Stimulated activated CD4-positive, alpha-beta T cell treated with anti-CD3 and anti-CD28 coated beads, Interleukin-2, amount 100 ng/mL, for 48 hours (primary cell): ENCODE measurements at places on chromosomes 4 and X.

- DNase-seq, result no peak
These were observed 200.0 kb downstream of the PPP1R2C start for GRCh38 chrX:42577936-42578470.

DNA sequence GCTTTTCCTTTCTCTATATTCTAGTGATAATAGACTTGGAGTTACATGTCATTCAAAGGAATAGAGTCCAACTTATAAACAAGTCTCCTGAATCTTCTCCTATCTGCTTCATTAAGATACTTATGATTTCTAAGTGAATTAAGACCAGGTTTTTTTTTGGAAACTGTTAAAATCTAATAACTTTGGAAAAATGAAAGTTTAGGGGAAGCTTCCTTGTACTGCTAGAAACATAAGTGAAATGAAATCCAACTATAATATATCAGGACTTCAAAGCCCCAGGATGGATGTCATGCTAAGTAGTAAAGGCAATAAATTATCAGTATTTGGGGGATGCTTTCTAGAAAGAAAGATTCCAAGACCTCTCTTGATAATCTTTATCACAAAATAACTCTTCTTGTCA is 24.8 kb downstream of the GRIA2 start:
- DNase-seq, result no peak

DNA sequence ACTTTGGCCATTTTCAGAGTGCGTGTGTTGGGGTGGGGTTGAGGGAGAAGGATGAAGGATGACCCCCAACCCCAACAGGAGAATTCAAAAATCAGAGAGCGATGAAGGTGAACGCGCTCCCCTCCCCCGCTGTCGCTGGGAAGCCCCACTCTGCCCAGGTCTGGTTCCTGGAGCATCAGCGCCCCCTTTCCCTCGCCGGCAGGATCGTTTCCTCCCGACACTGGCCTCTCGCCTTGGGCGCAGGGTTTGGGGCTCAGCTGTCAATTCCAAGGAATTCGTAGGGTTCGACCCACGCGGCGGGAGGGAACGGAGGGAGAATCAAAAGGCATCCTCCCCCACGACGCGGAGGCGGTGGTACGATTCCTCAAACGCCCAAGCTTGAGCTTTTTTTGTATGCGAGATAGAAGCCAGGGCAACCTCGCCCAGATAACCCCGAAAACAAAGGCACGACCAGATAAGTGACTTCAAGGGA is 1.0 kb upstream of the PDGFRA start:
- peak; percentile 57 for DNase-seq

DNA sequence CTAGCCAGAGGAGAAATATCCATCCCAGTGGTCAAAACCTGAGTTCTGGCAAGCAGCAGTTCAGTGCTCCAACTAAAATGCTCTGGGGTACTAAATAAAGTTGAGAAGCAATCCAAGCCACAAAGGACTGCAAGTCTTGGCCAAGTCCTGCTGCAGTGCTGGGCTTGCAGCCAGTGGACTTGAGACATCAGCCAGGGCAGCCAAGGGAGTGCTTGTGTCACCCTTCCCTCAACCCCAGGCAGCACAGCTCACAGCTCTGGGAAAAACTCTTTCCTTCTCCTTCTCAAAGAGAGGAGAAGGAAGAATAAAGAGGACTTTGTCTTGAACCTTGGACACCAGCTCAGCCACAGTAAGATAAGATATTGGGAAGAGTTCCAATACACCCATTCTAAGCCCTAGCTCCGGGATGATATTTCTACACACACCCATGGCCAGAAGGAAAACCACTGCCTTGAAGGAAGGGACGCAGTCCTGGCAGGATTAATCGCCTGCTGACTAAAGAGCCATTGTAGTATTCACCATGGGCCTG is 99.8 kb downstream of the PTCHD1 start:
- no peak for DNase-seq

DNA sequence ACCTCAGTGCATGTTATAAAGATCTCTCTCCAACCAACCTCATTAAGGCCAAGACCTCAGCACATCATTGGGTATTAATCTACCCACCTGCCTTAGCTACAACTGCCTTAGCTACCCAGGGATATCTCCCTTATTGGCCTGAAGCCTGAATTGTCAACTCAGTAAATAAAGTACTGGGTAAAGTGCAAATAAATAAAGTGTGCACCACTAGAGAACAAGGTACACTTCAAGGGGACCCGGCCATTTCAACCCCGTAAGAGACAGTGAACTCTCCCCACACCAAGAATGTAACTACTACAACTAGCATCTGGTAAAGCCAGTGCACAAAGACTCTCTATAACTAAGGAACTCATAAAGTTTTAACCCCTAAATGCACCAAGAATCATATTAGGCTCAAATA is 61.7 kb upstream of the POU3F4 start:
- DNase-seq, result no peak

GRCh38 chrX:148024425-148025148 is 43.5 kb downstream of the FMR1NB start:
- no peak for DNase-seq

- no peak for DNase-seq
These were observed 672 bp upstream of the C1QTNF7 start for GRCh38 chr4:15427161-15427560.

DNA sequence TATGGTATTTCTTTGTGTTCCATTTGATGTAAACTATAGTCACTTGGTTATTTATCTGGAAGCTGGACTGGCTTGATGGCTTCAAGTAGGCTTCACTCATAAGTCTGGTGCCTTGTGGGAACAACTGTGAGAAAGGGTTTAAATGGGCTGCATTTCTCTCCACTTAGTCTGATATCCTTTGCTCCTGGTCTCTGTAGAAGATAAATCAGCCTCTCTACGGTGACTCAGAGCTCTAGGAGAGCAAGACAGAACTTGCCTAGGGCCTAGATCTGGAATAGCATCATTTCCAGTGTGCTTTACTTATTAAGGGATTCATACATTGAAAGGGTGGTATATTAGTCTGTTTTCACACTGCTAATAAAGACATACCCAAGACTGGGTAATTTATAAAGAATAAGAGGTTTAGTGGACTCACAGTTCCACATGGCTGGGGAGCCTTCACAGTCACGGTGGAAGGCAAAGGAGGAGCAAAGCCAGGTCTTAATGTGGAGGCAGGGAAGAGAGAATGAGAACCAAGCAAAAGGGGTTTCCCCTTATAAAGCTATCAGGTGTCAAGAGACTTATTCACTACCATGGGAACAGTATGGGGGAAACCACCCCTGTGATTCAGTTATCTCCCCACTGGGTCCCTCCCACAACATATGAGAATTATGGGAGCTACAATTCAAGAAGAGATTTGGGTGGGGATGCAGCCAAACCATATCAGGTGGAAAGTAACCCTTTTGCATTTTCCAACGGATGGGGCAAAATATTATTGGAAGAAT is 1746.4 kb upstream of the PCDH7 start:
- no peak for DNase-seq

DNA sequence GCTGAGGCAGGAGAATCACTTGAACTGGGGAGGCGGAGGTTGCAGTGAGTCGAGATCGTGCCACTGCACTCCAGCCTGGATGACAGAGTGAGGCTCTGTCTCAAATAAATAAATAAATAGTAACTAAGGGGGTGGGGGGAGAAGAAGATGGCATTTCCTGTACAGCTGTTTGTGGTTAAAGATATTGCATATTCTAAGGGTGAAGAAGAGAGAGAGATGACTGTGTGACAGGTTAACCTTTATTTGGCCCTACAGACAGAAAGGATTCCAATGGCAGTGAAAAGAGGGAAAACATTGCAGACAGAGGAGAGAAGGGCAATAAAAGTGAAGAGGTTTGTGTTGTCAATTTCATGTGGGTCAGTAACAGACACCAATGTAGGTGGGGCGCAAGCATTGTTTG is 9.4 kb downstream of the TASL start:
- DNase-seq, result no peak

DNA sequence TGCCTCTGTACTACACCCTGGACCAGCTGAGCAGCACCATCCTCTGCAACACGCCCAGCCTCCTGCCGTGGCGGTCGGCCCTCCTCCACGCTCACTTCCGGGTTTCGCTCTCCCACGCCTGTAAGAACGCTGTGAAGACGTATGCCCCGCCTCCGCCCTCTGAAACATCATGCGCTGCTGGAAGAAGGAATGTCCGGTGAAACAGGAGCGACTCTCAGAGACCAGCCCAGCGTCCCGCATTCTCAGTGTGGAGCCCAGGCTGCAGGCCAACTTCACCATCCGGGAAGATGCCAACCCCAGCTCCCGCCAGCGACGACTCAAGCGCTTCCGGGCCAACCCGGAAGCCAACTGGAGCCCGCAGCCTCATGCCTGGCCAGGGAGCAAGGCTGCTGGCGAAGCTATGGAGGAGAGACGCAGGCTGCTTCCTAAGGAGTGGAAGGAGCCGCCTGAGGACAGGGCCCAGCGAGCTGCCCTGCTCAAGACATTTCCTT is 186.1 kb upstream of the SLITRK2 start:
- DNase-seq, result no peak

- no peak for DNase-seq
These were observed 49.5 kb downstream of the HS6ST2 start for GRCh38 chrX:132908891-132909290.

- DNase-seq, result no peak
These were observed 978 bp downstream of the HS6ST2 start for GRCh38 chrX:132957211-132958090.

DNA sequence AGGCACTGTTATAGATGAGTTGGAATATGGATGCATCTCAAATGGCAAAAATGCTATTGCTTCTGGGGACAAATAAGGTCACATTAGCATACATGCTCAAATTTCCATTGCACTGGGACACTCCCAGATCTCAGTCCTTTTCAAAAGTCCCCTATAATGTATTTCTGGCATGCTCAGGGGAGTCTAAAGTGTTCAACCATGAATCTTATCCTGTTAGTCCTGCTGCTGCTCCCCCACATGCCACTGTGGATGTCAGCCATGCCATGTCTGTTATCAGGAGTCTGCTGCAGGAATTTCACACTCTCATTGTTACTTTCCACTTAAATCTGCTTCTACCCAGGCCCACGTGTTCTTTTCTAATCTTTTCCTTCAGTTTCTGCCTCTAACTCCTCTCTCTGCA is 1000.6 kb downstream of the CCSER1 start:
- DNase-seq, result no peak

DNA sequence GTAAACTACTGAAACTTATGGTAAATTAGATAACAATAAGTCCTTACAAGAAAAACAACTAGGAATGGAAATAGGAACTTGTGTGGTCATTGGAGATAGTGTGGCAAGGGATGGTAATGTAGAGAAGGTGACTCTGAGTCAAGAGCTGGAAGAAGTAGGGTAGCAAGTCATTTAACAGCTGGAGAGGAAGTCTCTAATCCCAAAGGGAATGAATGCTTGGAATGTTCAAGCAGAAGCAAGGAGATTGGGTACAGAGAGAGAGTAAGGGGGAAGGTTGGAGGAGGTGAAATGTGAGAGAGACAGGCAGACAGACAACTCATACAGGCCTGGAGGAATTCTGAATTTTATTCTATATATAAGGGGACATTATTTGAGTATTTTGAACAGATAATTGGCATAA is 260.6 kb upstream of the MAD2L1 start:
- DNase-seq, result no peak

GRCh38 chr4:100510551-100510950 is 7.3 kb downstream of the EMCN start:
- no peak for DNase-seq

DNA sequence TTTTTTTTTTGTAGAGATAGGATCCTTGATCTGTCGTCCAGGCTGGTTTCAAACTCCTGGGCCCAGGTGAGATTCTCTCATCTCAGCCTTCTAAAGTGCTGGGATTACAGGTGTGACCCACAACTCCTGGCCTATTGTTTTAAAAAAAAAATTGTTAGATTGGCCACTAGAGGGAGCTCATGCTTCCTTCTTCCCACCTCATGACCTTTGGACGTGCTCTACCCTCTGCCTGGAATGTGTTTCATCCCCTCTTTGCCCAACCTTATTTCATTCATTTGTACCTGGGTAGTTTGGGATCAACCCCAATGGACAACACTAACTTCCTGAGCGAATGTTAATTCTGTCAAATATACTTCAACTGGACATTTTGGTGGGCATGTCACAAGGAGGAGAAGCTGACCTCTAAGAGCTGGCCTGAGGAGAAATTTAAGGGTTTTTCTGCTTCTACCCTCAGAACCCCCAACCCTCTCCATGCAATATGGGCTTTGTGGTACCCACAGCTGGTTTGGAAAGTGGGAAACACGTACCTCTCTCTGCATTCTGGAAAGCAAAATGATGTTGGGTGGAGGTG is 6.4 kb downstream of the PPEF2 start:
- peak; percentile 2 for DNase-seq

DNA sequence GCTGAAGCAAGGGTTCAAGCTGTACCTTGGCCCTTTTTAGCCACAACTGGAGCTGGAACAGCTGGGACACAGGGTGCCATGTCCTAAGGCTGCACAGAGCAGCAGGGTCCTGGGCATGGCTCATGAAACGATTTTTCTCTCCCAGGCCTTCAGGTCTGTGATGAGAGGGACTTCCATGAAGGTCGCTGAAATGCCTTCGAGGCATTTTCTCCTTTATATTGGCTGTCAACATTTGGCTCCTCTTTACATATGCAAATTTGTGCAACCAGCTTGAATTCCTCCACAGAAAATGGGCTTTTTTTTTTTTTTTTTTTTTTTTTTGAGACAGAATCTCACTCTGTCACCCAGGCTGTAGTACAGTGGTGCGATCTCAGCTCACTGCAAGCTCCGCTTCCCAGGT is 430.8 kb downstream of the PCDH11X start:
- DNase-seq, result no peak

DNA sequence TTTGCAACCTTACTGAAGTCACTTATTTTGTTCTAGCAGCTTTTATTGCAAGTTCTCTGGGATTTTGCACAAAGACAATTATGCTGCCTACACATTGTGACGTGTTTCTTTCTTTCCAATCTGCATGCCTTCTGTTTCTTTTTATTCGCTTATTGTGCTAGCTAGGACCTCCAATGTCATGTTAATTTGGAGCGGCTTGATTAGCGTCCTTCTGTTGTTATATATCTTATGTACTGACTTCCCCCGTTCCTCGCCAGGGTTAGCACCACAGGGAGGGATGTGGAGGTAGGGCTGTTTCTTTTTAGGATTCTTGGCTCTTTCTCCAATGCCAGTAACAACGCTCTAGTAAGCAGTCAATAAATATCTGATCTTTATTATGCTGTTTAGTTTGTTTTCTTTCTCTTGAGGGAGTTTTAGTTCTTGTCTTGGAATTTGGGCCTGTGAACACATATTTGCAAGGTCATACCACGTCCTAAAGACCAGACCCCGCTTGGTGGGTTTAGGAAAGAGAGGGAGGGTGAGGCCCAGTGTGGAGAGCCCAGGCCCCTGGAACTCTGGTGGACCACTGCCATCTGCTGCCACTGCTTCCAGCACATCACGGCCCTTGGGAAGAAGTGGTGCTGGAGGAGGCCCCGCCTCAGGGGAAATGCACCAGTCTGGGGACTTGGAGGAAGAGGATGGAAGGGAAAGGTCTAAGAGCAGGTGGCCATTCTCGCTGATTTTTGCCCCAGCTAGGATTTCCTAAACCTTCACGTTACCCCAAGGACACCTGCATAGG is 129.1 kb downstream of the TRIML1 start:
- DNase-seq, result no peak
